Caco-2 (cell line): ENCODE measurements at places on chromosomes 3 and 15.

DNA sequence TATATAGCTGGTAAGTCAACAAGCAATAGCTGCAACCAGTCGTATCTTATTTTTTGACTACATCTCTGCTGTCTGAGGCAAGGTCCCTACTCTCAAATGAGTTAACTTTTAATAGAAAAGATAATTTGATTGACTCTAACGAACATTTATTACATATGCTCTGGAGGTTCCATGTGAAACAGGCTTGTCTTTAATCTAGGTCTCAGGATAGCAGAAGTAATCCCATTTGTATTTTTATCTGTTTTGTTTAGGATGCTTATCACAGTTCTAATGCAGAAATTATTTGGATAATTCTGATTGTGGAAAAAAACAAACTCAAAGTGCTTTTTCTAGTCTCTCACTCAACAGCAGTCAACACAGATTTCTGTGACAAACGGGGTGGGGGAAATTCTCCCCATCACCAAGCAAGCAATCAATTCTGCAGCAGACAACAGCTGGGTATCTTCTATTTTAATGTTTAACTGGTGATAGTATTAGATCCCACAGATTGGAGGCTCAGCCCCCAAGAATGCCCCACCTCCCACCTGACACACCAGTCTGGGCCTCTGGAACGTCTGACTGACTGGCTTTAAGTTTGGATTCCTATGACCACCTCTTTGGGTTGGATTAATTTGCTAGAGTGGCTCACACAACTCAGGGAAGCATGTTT, 58.8 kb downstream of the ITPR1 start:
- no peak for DNase-seq

DNA sequence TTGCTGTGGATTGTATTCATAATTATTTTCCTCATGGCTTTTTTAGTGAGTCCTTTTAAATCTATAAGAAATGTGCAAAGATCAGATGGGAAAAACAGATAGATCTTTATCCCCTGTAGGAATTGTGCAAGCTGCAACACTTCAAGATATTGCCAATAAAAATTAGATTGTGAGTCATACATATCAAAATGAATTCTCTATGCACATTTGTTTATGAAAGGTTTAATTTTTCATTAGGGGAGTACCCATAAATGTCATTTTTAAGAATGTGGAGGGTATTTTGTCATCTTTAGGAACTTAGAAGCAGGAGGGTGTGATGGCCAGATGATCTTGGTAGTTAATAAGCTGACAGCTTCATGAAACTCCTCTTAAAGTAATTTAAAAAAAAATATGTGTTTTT, 2.9 kb downstream of the PIAS1 start:
- DNase-seq: no peak

- DNase-seq: peak; percentile 56
Measured at GRCh38 chr3:149936812-149937230, 33.9 kb downstream of the PFN2 start.

DNA sequence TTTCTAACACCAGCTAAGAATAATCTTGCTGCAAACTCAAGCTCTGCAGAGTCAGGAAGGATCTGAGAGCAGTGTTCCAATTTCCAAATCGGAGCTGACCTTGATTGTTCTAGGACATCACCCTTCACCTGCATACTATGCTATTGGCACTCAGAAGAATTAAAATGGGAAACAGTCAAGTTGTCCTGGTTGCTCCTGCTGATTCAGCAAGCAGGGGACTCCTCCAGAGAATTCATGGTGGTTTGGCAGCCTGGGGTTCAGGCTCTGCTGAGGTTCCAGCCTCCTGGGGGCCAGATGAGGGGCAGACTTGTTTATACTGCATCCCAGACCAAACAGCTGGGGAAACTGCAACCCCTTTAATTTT, 213.7 kb upstream of the ADAMTS9 start:
- no peak for DNase-seq

DNA sequence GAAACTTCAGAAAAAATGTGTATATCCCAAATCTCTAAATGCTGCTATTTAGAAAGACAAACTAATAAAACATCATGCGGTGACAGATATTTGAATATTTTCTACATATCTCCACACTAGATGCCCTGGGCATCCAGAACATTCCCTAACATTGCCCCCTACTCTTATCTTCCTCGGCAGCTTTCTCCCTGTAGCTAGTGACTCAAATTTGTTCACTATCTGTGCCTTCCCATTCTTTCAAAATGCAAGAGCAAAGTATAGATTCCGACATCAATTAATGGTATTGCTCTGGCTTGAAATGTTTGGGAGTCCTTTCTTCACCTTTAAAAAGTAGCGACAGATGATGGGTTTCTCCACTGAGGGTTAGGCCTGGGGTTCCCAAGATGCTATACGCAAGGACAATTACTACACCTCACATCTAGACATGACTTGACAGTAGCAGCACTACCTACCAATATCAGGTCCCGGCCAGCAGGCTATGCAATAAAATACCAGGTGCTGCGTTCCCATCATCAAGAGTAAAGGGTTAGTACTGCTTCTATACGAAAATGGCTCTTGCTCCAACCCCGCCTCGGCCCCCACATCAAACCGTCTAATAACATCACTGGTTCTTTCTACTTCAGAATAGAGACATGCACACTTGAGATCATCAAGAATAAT, 631 bp downstream of the UBR1 start:
- DNase-seq: no peak
